Bronchial epithelial cell (primary cell): ENCODE measurements at places on chromosomes 1 and 21.

DNA sequence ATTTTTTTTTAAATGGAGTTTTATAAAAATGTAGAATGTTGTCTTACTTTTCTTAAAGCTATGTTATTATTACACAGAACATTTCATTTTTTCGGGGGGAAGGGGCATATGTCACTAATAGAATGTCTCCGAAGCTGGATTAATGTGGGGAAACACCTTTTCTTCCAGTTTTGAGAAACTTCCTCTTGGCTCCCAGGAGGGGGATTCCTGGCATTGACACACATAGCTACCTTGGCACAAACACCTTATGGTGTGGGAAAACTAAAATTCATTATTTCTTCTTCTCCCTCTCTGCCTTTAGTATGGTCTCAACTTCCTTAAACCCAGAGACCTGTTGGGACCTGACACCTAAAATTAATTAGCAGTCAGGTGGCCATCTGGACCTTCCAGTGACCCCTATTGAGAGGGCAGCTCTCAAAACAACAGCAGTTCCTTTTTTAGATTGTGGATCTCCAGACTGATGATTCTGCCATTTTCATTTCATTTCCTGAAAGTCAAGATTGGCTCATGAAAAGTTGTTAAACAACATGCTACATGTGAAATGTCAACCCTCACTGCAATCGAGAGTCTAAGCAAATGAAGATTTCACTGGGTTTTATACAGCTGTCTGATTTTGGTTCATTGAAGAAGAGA lies 70.1 kb upstream of the EDEM3 start:
- no peak for DNase-seq

DNA sequence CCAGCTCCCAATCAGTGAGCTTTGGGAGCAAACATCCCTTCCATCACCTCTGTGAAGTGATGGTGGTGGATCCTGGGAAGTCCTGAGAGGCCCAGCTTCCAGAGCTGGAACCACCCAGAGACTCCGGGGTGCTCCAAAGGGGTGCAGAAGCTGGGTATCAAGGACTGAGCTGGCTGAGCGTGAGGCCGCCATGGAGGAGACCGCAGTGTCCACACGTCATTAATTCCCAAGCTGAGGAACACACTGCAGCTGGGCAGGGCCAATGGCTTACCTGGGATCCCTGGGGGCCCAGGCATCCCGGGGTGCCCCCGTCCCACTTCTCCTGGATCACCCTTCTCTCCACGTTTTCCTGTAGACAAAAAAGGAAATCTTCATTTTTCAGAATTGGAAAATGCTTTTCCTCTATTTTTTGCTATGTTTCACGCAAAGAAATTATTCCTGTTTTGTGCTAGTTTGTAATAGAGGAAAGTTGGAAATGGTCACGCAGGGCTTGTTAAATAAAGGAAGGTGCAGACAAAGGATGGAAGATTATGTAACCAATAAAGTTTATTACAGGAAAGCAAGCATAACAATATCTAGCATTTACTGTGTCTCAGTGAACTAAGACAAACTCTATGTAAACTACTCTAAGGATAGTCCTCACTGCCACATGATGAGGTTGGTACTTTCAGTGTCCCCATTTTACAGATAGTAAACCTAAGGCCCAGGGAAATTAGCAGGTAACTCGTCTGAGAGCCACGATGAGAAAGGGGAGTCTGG lies 15.4 kb downstream of the COL9A2 start:
- DNase-seq = no peak

- no peak for DNase-seq
Measured at GRCh38 chr21:17729455-17729854, 89.7 kb downstream of the C21orf91 start.

DNA sequence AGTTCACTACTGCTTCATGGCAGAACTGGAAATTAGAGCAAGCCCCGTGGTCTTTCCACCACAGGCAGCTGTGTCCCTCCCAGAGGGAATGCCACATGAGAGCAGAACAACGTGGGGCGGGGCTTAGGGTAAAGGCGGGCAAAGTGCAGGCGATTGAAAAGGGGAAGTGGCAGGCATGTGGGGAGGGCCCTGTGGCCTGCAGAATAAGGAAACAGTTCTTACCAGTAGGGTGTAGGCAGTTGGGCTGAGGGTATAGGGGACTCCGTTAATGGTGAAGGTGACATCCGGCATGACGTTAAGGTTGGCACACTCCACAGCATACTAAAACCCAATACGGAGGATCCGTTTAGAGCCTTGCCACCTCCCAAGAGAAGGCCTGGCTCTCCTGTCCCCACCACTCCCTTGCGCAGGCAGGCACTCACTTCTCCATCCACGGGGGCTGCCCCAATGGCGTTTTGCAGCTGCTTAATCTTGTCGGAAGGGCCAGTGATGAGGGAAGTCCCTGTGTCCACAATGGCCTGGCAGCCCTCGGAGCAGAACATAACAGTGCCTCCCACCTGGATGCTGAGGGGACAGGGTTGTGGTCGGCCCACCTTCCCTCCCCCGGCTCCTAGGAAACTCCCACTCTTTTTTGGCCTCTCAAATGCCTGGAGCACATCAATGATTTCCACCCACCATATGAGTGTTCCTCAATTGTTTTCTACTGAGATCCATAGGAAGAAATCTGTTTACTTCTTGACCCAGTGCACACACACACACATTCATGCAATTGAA lies 9.1 kb upstream of the RAB7B start:
- no peak for DNase-seq

GRCh38 chr21:21051109-21052055 lies 53.2 kb downstream of the NCAM2 start:
- DNase-seq = no peak

DNA sequence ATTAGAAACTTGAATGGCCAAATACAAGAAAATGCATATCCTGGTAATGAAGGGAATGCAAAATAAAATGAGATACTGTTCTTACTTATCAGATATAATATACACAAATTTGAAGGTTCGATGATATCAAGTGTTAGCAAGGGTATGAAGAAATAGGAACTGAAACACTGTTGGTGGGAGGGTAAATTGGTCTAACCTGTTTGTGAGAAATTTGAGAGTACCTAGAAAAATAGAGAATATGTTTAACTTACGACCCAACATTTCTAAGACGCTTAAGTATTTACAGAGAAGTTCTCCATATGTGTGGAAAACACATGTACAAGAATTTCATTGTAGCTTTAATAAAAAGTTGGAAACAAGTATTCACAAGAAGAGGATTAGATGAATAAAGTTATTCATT lies 25.9 kb downstream of the ATG4C start:
- no peak for DNase-seq

- no peak for DNase-seq
Measured at GRCh38 chr1:119081700-119082099, 58.8 kb downstream of the WARS2 start.

DNA sequence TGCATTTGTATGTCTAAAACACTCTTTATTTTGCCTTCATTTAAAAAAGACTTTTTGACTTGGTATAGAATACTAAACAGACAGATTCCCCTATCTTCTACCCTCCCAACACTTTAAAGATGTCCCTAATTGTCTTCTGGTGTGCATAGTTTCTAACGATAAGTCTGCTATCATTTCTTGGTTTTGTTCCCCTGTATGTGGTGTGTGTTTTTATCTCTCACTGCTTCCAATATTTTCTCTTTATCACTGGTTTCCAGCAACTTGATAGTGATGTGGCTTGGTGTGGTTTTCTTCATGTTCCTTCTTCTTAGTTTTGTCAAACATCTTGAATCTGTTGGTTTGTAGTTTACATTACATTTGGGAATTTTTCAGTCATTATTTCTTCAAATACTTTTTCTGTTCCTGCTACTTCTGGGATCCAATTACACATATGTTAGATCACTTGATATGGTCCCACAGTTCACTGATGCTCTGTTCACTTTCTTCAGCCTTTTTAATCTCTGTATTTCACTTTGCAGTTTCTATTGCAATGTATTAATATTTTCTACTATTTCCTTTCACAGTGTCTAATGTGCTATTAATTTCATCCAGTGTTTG lies 23.2 kb downstream of the F5 start:
- DNase-seq = no peak

DNA sequence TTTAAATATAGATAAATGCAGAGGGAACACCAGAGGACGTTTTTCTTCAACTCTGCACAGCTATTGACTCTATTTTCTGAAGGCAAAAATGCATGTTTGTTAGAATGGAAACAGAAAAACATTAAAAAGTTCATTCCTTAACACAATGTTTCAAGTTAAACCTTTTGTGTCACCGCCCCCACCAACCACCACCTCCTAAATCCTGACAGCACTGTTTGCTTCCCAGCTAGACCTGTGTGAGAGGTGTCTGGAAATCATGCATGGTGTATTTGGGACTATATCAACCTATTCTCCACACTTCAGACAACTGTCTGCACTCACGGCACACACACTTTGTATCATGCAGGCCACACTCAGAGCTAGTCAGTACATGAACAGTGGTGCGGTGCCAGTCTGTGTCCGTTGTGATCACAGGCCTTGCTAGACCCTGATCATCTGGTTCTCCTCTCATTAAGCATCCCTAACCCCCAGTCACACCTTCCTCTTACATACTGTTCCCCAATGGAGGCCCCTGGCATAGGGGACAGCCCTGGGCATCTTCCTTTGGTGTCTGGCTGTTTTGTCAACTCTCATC lies 123.8 kb downstream of the ZZZ3 start:
- no peak for DNase-seq

DNA sequence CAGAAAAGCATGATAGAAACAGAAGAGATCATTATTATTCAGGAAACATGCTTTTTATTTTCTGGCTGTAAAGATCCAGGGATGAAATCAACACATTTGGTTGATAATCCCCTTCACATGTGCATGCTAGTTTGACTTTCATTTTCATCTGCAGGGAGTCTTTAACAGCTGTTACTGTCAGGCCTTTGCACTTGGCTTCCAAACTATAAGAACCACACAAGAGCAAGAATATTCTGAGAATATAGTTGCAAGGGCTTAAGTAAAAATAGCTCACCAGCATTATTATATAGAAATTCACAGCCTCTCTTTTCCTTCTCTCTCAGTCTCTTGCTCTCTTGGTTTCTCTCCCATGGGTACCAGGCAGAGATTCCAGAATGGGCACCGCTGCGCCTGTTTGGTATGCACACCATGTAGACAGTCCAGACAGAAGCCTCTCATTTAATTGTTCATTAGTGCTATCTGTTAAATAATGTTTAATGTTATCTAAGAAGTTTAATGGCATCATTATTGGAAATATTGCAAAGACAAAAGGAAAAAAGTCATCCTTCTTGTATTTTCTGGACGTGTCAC lies 622.3 kb upstream of the PLXNA2 start:
- DNase-seq = no peak

GRCh38 chr21:43745772-43746517 lies 27.0 kb downstream of the PDXK start:
- DNase-seq = no peak

GRCh38 chr1:64511044-64511443 lies 41.1 kb downstream of the CACHD1 start:
- DNase-seq = no peak

- no peak for DNase-seq
Measured at GRCh38 chr1:168236836-168237611, 11.2 kb downstream of the SFT2D2 start.

GRCh38 chr1:218851586-218851985 lies 322.1 kb upstream of the LYPLAL1 start:
- DNase-seq = no peak

- no peak for DNase-seq
Measured at GRCh38 chr1:225674381-225674780, 21.5 kb upstream of the ENAH start.

DNA sequence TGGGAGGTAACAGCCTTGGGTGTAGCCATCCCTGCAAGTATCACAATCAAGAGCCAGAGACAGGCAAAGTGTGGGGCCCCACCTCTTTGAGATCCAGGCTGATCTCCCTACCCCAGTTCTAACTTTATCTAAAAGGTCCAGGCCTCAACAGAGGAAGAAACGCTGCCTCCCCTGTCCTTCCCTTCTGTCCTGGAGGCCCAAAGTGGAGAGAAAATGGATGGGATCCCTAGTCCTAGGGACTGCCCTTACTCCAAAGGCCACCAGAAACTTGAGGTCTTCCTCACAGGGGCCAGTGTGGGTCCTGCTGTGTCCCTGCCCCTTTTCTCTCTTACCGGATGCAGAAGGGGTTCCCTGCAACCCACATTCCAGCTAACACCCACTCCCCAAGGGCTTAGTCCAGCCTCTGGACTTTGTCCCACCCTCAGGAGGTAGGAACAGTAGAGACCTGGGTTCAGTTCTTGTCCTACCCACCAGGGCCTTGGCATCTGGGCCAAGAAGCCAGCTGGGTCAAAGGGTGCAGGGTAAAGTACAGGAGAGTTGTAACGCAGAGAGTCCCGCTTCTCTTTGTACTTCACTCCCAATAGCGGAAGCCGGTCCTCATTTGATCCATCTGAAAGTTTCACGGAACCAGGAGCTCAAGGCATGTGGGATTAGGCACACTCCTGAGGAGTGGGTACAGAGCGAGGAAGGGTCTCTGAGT lies 1.9 kb downstream of the HDGF start:
- DNase-seq = no peak

GRCh38 chr1:103194060-103194459 lies 85.7 kb upstream of the COL11A1 start:
- DNase-seq = no peak

DNA sequence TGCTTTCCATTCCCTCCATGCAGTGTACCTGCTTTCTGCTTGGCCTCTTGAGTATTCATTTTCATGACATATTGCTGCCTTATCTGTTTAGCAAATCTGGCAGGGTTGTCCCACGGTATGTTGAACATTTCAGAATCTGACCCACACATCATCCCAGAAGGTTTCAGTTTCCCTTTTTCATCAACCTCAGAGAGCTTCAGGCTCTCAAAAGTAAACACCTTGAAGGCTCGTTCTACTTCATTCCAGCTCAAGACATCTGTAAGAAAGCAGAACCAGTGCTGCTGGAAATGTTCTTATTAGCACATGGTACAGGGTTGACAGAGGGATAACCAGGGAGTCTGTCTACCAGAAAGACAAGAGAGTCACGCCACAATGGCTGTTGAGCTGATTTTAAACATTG lies 103.6 kb downstream of the SPAG17 start:
- no peak for DNase-seq

GRCh38 chr1:116064616-116065015 lies 46.6 kb upstream of the MAB21L3 start:
- peak; percentile 73 for DNase-seq

DNA sequence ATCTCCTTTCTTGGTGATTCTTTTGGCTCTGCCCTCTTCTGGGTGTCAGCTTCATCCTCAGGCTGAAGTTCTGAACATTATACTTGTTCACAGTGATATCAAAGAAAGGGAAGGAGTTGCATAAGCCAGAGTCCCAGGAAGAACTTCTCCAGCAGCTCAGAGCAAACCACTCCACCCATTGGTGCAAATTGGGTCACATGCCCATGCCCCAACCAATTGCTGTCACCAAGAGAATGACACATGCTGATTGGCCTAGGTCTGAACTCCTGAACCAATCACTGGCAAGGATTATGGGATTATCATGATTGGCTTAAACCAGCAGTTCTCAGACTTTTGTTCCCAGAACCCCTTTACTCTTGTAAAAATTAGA lies 256.5 kb upstream of the TMEM51 start:
- no peak for DNase-seq

DNA sequence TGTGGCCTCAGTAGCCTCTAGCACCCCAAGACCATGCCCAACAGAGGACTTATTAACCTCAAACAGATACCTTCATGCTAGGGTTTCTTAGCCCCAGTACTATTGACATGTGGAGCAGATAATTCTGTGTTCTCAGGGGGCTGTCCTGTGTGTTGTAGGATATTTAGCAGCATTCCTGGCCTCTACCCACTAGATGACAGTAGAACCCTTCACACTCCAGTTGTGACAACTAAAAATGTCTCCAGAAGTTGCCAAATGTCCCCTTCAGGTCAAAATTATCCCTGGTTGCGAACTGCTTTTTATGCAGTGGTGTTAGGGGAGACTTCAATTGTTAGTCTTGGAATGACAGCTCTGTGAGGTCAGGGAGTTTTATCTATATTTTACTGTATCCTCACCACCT lies 8.1 kb downstream of the KAZN start:
- DNase-seq = no peak
